Stimulated activated CD4-positive, alpha-beta T cell treated with anti-CD3 and anti-CD28 coated beads, Interleukin-4, amount 100 ng/mL, for 1 hour (primary cell): ENCODE measurements at places on chromosomes 12 and 14.

GRCh38 chr12:112997506-112997905 lies 19.2 kb downstream of the OAS2 start:
- DNase-seq = no peak

GRCh38 chr12:130714091-130714590 lies 2.0 kb downstream of the RIMBP2 start:
- DNase-seq = no peak

GRCh38 chr12:130846369-130846768 lies 7.3 kb upstream of the STX2 start:
- no peak for DNase-seq

DNA sequence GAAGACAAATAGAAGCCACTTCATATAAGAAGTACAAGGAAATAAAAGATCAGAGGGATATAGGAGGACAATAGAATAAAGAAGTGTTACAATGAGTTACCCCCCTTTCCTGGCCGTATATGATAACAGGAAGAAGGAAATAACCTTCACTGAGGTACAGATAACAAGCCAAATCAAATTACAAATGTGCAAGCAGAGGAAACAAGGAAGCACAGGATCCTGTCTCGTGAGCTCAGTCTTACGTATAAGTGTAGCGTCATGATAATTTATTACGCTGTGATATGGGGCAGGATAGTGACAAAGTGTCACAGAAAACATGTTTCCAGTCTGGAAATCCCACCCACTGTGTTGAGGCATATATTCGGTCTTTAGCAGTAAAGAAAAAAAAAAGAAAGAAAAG lies 26.5 kb downstream of the CRACR2A start:
- no peak for DNase-seq

DNA sequence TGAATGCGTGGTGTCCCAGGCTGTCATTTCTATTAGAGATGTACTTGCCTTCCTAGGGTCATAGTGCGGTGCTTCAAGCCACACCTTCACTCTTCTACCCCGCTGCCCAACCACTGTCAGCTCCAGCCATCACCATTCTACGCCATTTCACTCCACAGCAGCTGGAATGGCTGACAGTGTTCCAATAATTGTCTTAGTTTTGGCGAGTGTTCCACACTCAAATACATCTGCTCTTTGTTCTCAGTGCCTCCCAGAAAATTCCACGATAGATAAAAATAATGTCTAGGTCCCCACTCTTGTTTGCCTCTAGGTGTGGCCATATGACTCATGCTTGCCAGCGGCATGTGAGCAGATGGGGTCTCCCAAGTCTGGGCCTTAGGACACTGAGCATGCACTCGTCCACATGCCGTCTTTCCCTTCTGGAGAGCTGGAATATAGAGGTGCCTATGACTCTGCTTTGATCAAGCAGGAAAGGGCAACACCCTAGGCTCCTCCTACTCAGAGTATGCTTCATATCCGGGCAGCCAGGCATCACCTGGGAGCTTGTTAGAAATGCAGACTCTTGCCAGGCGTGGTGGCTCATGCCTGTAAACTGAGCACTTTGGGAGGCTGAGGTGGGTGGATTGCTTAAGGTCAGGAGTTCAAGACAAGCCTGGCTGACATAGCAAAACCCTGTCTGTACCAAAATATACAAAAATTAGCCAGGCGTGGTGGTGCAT lies 163.0 kb downstream of the BRMS1L start:
- no peak for DNase-seq

DNA sequence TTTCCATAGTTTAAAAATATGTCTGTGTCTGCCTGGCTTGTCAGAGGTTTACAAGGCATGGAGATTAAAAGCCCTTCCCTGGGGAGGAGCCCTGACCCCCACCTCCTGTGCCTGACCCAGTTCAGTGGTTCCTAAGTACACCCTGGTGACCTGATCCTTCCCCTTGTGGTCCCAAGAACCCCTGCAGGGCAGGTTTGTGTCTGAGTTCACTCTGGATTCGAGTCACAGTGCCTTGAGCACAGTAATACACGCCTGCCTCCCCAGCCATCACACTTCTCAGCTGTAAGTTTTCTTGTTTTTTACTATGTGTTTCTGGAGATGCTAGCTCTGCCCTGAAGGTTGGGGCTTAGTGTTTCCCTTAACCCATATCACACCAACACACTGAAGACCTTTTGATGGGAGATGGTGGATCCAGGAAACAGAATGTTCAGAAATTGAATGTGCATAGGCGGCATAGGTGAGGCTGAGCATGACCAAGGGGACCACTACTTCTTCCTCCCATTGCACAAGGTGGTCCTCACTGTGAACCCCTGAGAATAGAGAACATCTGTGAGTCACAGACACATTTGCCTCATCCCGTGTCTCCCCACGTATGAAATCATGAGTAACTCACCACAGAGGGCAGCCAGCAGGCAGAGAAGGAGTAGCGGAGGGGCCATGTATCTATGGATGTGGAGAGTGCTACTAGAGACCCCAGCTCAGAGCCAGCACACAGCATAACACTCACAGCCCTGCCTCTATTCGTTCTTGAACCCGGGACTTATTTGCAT lies 962.9 kb downstream of the TMEM121 start:
- no peak for DNase-seq
